Kasumi-1 (cell line): ENCODE measurements at places on chromosomes 12 and 14.

GRCh38 chr14:92712654-92713051 is 35.8 kb downstream of the LGMN start:
- DNase-seq = no peak

- DNase-seq = no peak
Observed at GRCh38 chr12:56474389-56474788, 6.0 kb downstream of the SPRYD4 start.

- DNase-seq = no peak
Observed at GRCh38 chr14:89040080-89040459, 215.6 kb downstream of the TTC8 start.

DNA sequence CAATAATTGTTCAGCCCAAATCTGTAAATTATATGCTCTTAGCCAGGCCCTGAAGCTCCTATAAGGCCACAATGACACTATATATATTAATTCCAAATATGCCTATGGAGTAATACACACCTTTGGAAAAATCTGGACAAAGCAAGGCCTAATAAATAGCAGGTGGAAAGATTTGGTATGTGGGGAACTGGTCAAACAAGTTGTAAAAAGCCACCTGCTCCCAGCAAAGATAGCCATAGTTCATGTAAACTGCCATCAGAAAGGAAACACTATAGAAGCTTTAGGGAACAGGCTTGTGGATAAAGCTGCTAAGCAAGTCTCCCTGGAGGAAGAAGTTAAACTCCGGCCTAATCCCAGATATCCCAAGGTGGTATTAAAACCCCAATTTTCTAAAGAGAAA is 29.7 kb downstream of the PRMT8 start:
- no peak for DNase-seq

DNA sequence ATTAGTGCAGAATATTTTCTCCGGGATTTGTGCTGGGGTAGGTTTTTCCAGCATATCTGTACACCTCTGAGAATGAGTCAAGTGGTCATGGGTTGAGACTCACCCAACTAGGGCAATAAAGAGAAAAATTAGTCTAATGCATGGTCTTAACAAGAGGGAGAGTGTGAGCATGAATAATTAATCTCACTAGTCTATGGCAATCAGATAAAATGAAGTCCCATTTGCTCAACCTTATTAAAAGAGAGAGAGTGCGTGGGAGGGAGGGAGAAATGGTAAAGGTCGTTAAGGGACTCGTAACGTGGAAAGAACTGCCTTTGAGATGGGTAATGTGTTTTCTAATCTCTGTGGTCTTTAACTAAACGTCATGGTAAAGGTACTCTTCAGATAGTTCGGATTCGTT is 91.6 kb downstream of the TESC start:
- no peak for DNase-seq

- DNase-seq = no peak
Observed at GRCh38 chr14:75980856-75981255, 939 bp downstream of the TGFB3 start.

- DNase-seq = peak; percentile 88
Observed at GRCh38 chr12:49358483-49359141, 8.7 kb upstream of the SPATS2 start.
